Fibroblast of the aortic adventitia (primary cell): ENCODE measurements at places on chromosomes 12 and 14.

- peak; percentile 96 for DNase-seq
These were observed 412 bp upstream of the SNW1 start for GRCh38 chr14:77761205-77761931.

GRCh38 chr12:95054206-95054605, 19.2 kb downstream of the NR2C1 start:
- no peak for DNase-seq

DNA sequence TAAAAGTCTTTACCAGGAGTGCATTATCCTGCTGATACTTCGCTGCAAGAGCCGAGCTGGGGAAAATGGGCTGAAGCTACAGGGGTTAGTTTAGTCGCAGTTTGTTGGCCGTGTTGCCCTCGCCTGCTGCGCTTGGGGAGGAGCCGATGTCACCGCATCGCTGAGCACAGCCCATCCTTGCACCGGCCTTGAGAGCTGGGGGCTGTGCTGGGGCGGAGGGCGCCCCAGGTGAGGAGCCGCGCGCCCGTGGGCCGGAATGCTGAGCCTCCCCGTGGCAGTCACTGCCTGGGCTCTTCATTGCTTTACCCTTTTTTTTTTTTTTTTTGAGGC, 50.0 kb downstream of the ADGRD1 start:
- no peak for DNase-seq

- DNase-seq = peak; percentile 4
These were observed 482.2 kb downstream of the SLC16A7 start for GRCh38 chr12:60078026-60078425.

- no peak for DNase-seq
These were observed 723.8 kb downstream of the BCL11B start for GRCh38 chr14:98548071-98548686.

GRCh38 chr12:97275728-97276590, 186.6 kb upstream of the RMST start:
- DNase-seq = no peak

GRCh38 chr12:31246470-31246850, 79.5 kb downstream of the SINHCAF start:
- DNase-seq = peak; percentile 10

- DNase-seq = peak; percentile 54
These were observed 105.2 kb upstream of the CDKN3 start for GRCh38 chr14:54291491-54292191.

DNA sequence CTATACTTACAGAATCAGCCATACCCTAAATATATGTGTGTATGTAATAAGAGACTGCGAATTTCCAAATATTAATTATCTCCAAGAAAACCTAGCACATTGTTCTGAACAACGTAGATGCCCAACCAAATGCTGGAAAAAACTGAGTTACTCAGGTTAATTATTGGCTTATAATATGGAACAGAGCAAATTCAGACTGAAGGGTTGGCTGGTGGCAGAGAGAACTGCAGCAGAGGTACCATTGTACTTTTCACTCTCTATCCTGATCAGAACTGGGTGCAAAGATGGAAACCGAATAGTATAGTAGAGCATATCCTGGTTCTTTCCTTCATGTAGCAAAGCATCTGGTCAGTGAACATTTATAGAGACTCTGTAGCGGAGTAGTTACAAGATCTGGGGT, 185.7 kb downstream of the SLC2A13 start:
- DNase-seq = no peak
